ENCODE measurements at places on chromosomes 12 and 14.

DNA sequence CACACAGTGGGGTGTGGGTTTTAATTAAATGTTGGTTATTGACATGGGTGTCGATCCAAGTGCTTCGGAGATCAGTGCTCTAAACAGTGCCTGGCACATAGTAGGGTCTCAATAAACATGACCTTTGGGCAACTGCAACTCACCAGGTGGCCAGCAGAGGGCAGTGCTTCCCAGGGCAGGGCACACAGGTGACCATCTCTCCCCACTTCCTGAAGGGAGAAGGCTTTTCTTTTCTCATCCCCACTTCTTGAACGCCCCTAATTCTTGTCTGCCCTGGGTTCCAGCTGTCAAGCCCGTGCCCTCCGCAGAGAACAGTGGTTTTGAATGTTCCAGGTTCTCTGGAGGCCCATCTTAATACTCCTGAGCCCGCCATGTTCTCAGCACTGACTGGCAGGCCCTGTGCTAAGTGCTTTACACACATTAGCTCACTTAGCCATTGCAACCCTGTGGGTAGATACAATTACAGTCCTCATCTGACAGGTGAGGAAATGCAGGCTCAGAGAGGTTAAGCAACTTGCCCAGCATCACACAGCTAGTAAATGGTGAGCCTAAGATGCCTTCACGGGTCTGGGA, 16.3 kb downstream of the RAPGEF3 start:
- peak; percentile 31 for DNase-seq

GRCh38 chr14:24422261-24422660, 7.2 kb downstream of the CBLN3 start:
- DNase-seq, result no peak

- peak; percentile 80 for DNase-seq
Measured at GRCh38 chr12:21502164-21502496, 541 bp downstream of the GOLT1B start.

DNA sequence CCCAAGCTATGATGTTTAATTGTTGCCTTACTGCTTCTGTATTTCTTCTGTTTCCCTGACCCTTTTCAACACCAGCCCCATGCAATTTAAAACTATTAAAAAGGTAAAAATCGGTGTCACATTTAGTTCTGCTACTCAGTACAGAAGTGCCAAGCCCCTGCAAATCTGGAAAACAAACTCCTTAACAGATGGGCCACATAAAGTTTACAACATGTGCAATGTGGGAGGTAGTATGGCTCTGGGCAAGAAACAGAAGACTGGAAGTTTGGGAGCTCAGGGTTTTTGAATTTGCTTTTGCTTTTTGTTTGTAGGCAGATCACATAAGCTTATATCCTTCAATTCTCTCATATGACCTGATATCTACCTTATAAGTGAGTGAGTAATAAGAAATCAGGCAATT, 404.0 kb upstream of the ATP2B1 start:
- DNase-seq, result no peak

DNA sequence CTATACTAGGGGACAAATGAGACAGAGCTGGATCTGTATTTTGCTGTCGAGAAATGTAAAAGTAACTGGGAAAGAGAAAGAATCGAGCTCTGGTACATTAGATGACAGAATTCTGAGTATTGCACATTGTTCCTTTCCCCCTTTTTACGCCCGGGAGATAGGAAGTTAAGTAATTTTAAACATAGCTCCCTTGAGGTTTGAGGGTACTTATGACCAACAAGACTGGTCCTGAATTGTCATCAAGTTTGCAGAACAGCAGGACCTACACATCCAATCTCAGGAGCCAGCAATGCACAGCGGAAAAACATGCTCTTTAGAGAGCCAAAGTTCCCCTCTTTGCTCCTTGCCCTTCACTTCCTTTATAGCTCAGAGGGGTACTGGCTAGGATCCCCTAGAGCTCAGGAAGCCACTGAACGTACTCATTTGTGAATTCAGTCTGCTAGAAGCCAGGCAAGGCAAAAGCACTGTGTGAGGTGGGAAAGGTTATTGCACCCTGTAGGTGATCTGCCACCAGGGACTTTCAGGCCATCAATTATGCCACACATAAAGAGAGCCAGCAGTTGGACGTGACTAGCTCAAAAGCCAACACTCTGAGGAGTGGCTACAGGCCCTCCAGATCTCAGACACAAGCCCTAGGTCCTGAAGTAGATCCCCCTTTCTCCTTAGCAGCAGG, 333.8 kb downstream of the KCNH5 start:
- DNase-seq, result peak; percentile 71

DNA sequence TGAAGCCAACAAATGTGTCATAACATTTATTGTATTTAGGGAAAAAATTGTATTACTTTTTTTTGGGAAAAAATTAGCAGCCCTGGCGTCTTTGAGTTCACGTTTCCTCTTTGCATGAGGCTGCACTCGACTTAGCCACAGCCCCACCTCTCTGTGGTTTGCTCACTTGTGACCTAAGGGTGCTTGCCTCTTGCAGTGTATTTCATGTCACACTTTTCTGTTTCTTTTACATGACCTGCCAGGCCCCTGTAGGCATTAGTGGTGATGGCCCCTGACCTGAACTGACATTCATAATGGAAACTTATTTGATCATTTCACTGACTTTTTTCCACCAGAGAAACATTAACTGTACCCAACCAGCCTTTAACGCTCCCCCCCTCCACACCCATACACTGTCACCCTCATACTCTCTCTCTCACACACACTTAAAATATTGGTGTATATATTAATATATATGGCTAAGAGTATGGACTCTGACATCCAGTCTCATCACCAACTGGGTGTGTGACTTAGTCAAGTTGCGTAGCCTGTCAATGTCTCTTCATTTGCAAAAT, 122.9 kb downstream of the PRKCH start:
- DNase-seq, result no peak

- no peak for DNase-seq
Measured at GRCh38 chr12:8960176-8960575, 10.7 kb upstream of the M6PR start.

GRCh38 chr12:114996382-114996781, 312.4 kb upstream of the TBX3 start:
- no peak for DNase-seq

- DNase-seq, result no peak
Measured at GRCh38 chr12:120199595-120200306, 1.2 kb downstream of the RPLP0 start.

DNA sequence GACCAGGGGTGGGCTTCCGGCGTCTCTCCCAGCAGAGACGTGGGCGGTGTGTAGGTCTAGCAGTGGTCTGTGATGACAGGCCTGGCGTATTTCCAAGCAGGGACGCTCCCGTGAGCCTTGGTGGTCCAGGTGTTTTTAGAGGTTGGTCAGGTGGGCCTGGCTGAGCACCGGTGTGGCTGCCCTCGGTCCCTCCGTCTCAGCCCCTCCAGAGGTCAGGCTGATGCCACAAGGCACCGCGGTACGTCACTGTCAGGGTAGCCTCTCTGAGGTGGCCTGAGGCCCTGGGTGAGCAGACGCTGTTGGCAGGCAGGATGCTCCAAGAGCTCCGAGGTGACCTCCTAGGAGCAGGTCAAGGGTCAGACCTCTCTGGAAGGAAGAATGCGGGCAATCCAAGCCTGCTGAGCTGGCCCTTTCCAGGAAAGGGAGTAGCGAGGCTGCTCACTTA, 13.6 kb downstream of the MTA1 start:
- DNase-seq, result no peak

DNA sequence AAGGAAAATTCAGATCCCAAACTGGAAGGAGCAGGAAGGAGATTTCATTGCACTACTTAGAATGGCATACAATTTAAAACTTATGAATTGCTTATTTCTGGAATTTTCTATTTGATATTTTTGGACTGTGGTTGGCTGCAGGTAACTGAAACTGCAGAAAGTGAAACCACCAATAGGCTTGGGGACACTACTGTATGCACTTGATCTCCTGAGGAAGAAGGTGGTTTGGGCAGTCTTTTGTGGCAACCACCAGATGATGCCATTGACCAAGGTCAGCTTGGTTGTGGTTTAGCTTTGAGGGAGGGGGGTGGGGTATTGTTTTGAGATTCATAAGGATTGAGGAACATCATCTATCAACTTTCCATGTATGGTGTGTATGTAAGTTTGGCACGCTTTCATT, 209.5 kb upstream of the STXBP6 start:
- no peak for DNase-seq

GRCh38 chr12:116302166-116303058, 24.9 kb upstream of the MED13L start:
- no peak for DNase-seq

DNA sequence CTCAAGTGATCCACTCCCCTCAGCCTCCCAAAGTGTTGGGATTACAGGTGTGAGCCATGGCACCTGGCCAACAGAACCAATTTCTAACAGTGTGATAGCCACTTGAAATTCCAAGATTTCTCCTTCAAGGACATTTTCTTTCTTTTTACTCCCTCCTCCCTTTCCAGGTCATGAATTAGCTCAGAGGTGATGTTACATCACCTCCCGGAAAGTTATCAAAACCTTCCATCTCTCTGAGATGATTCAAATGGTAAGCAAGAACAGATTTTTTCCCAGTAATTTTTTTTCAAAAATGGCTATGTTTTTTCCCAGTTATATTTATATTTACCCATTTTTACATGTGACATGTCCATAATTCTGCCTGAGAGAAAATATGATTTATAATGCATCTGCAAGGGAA, 15.6 kb upstream of the SMAGP start:
- no peak for DNase-seq

- no peak for DNase-seq
Measured at GRCh38 chr12:40376533-40377267, 151.9 kb downstream of the LRRK2 start.

DNA sequence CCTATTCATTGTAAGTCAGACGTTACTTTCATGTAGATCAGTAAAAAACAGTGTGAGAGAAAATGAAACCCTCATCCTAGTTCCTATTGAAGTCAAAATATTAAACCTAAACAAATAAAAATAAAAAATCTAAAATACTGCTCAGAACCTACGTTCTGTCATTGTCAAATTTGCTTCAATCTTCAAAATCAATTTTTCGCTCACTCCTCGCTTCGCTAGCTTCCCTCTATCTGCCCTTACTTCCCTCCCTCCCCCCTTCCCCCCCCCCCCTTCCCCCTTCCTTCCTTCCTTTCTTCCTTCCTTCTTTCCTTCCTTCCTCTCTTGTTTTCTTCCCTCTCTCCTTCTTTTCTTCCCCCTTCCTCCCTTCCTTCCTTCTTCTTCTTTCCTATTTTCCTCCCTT, 310.9 kb upstream of the PDE3A start:
- no peak for DNase-seq

DNA sequence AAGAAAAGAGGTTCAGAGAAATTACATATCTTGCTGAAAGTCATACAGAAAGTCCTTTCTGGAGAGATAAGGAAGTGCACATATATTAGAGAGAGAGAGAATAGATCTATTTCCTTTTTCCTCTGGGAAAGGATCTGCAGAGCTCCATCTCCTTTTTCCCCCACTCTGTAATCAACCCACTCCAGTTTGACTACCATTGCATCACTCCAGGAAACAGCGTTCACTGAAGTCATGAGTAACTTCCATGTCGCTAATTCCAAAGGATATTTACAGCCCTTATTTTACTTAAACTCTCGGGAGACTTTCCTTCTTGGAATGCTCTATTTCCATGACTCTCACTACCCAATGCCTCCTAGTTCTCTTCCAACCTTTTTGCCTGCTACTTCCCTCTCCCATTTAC, 72.5 kb upstream of the PARP11 start:
- no peak for DNase-seq

GRCh38 chr14:71142375-71143038, 235.2 kb downstream of the PCNX1 start:
- no peak for DNase-seq

DNA sequence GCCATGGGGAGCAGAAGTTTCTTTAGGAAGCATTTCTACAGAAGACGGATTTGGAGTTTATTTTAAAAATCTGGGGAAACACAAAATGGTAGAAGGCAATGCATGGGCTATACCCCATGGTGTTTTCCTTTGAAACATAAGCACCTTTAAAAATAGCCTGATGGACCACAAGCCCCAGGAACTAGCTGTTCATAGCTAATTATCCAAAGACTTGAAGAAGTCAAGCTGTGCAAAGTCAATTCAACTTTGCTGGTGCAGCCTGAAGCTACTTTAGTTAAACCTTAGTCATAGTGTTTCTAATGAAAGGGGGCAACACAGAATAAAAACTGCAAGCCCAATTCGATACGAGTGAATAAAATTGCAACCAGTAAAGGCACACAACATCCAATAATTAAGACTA, 732.5 kb downstream of the GALC start:
- peak; percentile 88 for DNase-seq

- DNase-seq, result no peak
Measured at GRCh38 chr12:85188619-85189018, 91.4 kb upstream of the ALX1 start.

- DNase-seq, result peak; percentile 72
Measured at GRCh38 chr12:107320033-107320928, 226.9 kb upstream of the CRY1 start.

- DNase-seq, result no peak
Measured at GRCh38 chr14:93905623-93906022, 21.5 kb upstream of the FAM181A start.

GRCh38 chr14:85538636-85539035, 8.7 kb downstream of the FLRT2 start:
- no peak for DNase-seq

DNA sequence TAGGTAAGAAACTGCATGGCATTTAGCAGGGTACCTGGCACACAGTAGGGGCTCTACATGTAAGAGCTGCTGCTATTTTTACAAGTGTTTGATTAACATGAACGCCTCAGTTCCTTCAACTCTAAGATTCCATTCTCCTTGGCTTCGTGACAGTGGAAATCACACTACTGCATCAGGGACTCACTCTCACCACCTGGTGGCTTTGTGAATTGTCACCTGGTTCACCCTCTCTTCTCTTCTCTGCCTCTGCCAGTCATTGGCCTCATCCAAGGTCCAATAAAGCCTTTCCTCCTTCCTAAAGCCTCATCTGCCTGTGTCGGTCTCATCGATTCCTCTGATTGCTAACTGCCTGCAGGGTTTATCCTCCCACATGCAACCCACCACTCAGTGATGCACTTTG, 476.4 kb downstream of the VRK1 start:
- no peak for DNase-seq

DNA sequence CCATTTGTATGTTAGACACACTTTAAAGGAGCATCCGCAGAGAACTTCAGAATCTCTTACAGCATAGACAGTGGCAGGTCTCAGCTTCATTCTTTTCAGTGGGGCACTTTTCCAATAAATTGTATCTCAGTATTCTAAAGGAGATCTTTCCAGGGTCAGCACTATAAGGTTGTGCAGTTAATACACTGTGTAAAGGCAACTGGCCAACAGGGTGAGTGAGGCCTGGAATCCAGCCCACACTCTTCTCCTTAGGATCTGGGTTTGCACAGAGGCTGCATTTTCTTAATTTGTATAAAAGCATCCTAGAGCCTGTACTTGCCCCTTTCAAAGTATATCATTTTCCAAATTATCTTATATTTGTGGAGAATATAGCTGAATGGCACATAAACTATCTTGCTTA, 94.2 kb downstream of the MYF5 start:
- no peak for DNase-seq

Data from NCI-H146 (cell line).